ENCODE measurements at places on chromosomes 5 and 9.
A peak's percentile ranks its signal among the peaks of the same experiment; 100 is the strongest.

GRCh38 chr5:140182803-140183367 lies 7.9 kb downstream of the CYSTM1 start:
- DNase-seq = no peak

GRCh38 chr5:96977228-96977627 lies 41.3 kb downstream of the LNPEP start:
- DNase-seq = no peak

DNA sequence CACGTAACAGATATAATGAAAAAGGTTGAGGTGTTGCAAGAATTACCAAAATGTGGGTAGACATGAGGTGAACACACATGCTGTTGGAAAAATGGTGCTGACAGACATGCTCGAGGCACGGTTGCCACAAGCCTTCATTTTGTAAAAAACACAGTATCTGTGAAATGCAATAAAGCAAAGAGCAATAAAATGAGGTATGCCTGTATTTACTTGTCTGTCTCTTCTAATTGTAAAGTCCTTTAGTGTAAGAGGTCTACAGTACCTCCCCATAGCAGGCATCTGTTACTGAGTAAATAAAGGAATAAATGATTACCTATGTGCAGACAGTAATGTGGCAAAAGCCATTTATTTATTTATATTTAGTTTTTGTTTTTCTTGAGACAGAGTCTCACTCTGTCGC lies 3.0 kb upstream of the CAST start:
- DNase-seq = no peak

DNA sequence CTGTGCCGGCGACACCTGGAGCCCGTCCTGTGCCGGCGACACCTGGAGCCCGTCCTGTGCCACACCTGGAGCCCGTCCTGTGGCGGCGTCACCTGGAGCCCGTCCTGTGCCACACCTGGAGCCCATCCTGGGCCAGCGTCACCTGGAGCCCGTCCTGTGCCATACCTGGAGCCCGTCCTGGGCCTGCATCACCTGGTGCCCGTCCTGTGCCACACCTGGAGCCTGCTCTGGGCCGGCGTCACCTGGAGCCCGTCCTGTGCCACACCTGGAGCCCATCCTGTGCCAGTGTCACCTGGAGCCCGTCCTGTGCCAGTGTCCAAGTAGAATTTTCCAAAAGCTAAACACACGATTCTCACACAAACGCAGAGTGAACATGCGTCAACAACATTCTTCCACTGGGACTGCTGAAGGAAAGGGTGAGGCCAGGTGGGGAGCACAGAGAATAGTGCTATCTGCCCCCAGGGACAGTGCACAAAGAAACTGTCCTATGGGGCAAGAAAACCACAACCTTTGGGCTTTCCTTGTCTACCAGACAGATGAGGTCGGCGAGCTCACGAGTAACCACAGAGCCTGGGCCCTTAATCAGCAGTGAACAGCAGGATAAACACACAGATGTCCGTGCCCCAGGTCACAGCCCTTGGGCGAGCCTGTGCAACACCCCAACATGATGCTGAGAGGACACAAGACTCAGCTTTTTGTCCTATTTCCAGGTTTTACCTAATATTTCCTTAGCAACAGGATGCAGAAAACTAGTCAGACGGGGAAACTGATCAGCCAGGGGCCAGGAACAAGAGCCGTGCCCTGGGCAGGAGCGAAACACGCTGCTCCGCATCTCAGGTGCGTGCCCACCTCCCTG lies 7.9 kb downstream of the QSOX2 start:
- no peak for DNase-seq

DNA sequence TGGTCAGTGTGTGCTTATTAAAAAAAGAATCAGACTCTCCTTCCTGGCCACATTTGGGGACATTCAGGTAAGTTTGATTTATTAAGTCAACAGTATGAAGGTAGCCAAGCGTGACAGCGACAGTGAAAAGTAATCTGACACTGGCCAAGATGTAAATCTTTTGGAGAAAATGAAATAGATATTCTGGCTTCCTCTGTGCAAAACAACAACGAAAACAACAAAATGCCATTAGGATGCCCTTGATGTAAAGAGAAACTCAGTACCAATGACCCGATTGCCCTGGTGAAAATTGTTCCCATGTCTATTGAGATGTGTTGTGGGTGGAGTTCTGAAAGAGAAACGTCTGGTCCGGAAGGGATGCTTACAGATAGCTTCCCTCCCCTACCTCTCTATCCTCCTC lies 267.8 kb downstream of the MAT2B start:
- peak; percentile 20 for DNase-seq

GRCh38 chr9:12701126-12701525 lies 7.9 kb downstream of the TYRP1 start:
- DNase-seq = no peak

DNA sequence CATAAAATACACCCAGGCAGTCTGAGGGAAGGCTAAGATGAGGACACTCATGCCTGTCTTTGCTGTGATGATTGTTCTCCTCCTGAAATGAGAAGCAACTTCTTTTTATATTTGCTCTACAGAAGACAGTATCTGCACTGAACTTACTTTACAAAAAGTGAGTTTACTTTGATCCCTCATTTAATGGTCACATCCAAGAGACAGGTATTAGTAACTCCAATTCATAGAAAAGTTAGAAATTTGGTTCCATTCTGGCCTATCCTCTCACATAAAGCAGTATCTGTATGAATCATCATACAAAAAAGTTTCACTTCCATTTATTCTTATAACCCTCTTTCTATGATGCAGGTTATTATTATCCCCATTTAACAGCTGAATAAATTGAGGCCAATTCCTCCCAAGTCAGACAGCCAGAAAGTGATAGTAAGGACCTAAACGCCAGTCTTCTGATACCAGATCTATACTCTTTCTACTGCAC lies 15.2 kb downstream of the TSTD2 start:
- no peak for DNase-seq

- DNase-seq = no peak
These were observed 338.0 kb downstream of the MAN2A1 start for GRCh38 chr5:110027527-110028322.
